ENCODE measurements at places on chromosomes 3 and 15.

- no peak for DNase-seq
These were observed 40.3 kb downstream of the CHST14 start for GRCh38 chr15:40511093-40511471.

DNA sequence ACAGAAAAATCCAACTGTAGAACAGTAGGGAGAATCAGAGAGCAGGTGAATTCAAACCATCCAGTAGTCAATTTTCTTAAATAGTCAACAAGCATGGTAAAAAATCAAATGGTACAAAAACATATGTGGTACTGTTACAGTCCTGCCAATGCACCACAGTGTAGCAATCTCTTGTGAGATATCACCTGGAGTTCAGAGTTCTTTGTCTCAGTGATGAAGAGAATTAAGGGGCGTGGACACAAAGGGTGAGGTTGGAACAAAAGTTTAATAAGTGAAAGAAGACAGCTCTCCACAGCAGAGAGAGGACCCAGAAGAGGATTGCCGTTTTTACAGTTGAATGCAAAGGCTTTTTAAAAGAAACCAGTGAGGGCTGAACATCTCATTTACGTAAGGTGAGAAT, 113.2 kb downstream of the NEO1 start:
- DNase-seq, result no peak

DNA sequence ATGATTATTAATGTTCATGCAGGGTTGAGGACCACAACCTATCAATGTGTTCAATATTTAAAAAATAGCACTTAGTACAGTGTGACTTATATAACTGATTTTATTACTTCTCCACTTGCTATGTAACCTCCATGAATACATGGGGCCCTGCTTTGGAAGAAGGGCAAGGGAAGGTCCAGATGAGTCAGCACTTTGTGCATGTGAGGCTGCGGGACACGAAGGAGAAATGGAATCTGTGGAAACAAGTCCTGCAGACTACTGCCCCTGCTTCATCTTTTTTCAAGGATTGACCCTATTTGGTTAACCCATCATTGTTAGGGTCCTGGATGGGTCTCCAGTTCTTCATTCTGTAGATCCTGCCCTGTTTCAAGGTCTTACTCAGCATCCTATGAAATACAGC, 1.6 kb downstream of the NXPE3 start:
- DNase-seq, result no peak

DNA sequence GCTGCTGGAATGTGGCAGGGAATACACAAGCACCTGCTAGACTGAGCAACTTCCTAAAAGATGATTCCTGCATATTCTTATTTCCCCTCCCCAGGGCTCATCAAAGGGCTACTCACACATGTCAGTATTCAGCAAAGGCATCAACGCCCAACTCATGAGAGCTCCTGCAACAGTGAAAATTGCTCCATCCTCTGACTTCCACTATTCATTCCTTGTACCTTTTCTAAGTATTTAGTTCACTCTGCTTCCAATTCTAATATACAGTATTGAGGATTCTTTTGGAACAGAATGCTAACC, 84.1 kb downstream of the SCN11A start:
- no peak for DNase-seq

DNA sequence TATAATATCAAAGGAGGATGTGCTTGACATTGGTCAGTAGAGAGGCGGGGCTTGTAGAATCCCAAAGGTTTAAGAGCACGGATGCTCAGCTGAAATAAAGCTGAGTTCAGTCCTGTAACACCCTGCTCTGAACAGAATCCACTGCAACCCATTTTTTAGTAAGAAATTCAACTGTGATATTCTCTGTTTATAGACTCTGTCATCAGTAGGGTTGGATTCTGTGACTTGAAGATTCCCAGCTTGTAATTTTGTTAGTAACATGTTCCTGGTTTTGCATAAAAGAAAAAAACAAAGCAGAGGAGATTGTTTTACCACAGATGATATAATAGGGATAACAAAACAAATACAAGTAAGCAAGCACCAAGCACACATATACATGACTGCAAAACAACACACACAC, 324.6 kb upstream of the NR2F2 start:
- DNase-seq, result no peak

DNA sequence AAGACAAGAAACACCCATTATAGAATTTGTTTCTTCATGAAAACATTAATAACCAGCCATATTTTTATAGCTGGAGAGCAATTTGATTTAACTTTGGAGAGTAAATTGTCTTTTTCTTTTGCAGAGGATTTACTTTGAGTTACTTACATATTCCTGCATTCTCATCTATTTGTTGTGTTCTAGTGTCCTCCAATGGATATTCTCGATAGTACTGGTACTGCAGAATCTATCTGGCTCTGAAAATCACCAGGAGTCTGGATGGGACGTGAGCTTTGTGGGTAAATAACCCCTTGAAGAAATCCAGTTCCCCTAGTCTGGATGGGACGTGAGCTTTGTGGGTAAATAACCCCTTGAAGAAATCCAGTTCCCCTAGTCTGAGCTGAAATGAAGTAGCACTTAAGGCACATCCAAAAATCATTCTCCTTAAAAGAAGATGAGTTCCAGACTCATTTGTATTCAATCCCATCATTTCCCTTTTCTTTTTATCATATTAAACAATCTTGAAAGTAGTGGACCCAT, 294.1 kb upstream of the UBE2E2 start:
- no peak for DNase-seq

GRCh38 chr15:42511007-42511391, 15.6 kb downstream of the SNAP23 start:
- DNase-seq, result no peak

DNA sequence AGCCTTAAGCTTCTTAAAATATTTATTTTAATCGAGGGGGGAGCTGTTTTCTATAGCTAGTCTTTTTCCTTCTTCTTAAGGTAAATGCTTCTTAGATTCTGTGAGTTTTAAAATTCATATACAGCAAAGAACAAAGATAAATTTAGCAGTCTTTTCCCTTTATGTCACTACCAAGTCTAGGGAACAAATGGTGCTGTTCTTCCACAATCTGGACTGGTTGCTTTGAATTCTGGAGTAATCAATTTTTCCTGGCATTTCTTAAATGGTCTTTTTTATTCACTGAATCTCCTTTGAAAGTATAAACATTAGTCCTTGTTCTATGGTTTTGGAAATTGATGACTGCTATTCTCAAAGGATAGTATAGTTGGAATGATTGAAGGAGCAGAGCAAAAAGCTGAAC, 82.8 kb downstream of the CHL1 start:
- DNase-seq, result no peak

- DNase-seq, result no peak
These were observed 408.2 kb upstream of the THBS1 start for GRCh38 chr15:39172380-39173281.

- no peak for DNase-seq
These were observed 44.7 kb downstream of the FAM43A start for GRCh38 chr3:194730365-194730764.

Data from stimulated activated CD4-positive, alpha-beta T cell treated with anti-CD3 and anti-CD28 coated beads, Interleukin-1b, Interleukin-23, amount 100 ng/mL, for 24 hours (primary cell).